Caudate nucleus (tissue), 63 donors: ENCODE measurements at places on chromosomes 7 and 10.

- DNase-seq = no peak
Observed at GRCh38 chr7:150716368-150716767, at the start of gene GIMAP1. Gene GIMAP1, plus strand, starts transcription at chr7:150716613. Its CDS starts 2,435 bp downstream, at chr7:150719048.

GRCh38 chr10:75265856-75266255, 30.1 kb upstream of the COMTD1 start:
- no peak for DNase-seq

DNA sequence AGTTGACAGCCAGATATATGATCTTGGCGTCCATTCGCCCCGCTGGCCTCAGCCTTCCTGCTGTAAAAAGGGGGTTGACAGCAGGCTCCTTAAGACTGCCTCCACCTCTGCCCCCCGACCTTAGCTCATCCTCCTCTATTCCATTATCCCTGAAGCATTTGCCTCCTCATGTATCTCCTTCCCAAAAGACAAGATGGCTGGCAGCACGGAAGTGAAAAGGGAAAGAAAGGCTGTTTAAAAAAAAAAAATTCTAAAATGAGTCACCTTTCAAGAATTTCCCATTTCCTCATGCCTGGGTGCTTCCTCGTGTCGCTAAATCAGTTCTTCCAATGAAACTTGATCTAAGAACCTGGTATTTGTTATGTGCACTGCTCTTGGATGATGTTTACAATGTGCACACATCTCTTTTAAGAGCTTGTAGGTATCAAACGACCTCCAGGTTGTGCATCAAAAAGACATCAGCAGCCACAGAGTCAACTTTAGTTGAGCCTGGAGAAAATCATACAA, 1.7 kb downstream of the SCRN1 start:
- no peak for DNase-seq

DNA sequence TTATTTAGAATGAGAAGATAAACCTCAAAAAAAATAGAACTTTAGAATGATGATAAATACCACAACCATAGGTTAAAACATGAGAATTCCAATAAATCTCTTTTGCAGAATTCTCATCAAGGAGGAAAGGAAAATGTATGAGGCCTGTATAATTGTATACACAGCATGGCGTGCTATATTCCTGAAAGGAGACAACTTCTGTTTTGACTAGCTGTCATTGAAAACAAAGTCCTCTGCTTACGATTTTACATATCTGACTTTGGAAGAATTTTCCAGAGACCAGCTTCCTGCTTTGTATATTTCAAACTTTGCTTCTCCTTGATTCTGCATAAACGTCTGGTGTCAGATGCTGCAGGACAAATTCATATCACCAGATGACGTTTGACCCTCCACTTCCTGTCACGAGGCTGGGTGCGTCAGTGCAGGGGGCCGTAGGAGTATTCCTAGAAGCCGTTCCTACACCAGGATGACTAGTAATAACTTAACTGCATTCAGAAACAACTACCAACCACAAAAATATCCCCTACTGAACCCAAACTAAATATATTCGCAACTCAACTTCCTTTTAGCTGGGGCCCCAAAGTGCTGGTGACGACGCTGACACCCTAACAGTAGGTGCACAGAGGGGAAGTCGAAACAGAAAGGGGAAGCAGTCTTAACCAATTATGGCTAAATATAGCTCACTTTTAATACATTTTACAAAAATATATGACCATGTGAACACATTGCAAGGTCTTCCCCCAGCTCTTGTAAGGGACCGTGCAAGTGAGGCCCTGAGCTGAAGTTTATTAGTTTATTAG, 178.6 kb upstream of the INHBA start:
- no peak for DNase-seq

GRCh38 chr10:105189463-105189800, 548.3 kb downstream of the SORCS3 start:
- DNase-seq = no peak

GRCh38 chr7:108146070-108146842, 16.1 kb upstream of the LAMB4 start:
- no peak for DNase-seq

DNA sequence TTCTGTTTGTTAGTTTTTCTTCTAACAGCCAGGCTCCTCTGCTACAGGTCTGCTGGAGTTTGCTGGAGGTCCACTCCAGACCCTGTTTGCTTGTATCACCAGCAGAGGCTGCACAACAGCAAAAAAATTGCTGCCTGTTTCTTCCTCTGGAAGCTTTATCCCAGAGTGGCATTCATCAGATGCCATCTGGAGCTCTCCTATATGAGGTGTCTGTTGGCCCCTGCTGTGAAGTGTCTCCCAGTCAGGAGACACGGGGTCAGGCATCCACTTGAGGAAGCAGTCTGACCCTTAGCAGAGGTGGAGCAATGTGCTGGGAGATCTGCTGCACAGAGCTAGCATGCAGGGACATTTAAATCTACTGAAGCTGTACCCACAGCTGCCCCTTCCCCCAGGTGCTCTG, 26.7 kb upstream of the CROT start:
- DNase-seq = no peak

- DNase-seq = no peak
Observed at GRCh38 chr10:124882313-124882712, 59.6 kb upstream of the ZRANB1 start.
